Activated naive CD8-positive, alpha-beta T cell treated with anti-CD3 and anti-CD28 coated beads for 36 hours (primary cell): ENCODE measurements at places on chromosomes 3 and 15. TPM values are rescaled to one million over a fixed set of nuclear protein-coding genes. Genes with fewer than 3 reads are reported as not detected.

DNA sequence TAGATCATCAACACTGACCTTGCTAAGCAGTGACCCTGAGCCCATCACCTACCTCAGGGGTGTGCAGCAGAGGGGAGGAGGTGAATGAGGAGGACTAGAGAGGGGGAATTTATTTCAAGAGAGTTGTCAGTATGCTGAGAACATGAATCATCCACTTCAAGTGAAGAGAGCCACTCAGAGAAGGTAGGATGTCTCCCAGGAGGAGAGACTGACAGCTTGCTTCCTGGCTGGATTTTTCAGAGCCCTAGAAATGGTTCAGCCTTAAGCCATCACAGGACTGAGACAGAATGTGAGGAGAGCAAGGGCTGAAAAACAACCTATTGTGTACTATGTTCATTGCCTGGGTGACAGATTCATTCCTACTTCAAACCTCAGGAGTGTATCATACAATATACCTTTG lies 34.8 kb downstream of the CCNL1 start:
- no peaks in the 10 kb centered on the region for H3K36me3 ChIP-seq
- H3K27me3 ChIP-seq, result no peaks in the 10 kb centered on the region
- peaks cover 39% of the 10 kb centered on the region for H3K4me1 ChIP-seq
- H3K4me3 ChIP-seq, result no peak overlapping the region

USP3 gene
- 42.2 TPM for total RNA-seq

DNA sequence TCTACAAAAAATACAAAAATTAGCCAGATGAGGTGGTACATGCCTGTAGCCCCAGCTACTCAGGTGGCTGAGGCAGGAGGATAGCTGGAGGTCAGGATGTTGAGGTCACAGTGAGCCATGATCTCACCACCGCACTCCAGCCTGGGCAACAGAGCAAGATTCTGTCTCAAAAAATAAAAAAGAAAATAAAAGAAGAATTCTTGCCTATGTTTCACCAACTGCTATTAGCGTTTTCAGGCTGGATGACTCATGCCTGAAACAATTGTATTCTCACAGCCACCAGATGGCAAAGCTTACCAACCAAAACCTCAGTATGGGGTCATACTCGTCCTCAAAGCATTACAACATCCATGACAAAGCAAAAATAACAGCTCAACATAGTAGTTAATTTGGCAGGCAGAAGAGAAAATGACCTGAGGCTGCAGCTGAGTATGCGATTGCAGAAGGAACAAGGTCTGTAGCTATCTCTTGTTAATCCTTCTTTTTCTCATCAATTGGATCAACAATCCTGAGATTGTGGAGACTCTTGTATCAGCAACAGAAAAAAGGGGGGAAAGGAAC lies 52.2 kb downstream of the TP53BP1 start:
- peak; percentile 34 for DNase-seq
- H3K36me3 ChIP-seq, result peaks cover 5% of the 10 kb centered on the region
- peak overlapping the region; percentile 35 for H3K4me3 ChIP-seq
- H3K4me1 ChIP-seq, result peaks cover 9% of the 10 kb centered on the region
- peak overlapping the region; percentile 91 for H3K27ac ChIP-seq

TMEM207 gene
- total RNA-seq, result not detected

DNA sequence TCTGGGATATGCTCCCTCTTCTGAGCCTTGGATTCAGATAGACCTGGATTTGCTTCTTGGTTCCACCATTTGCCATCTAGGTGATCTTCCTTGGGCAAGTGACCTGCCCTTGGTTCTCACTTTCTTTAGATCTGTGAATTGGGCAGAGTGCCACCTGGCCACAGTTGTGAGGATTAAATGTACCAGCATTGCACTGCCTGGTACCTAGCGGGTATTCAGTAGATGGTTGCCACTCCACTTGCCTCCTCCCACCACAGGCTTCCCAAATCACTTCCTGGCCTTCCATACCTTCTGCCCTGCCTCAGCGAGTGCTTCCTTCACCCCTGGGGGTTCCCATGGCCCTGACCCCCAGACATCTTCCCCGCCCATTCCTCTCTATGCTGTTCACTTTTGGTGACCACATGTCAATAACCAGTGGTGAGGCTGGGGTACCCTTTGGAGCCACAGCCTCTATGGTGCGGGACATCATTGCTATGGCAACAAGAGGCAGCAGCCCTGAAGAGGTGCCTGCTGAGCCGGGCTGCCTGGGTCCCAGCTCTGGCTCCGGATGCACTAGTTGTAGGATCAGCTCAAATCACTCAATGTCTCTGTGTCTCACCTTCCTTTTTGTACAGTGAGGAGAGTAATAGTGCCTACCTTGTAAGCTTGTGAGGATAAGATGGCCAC lies 40.5 kb downstream of the CMTM7 start:
- H3K4me1 ChIP-seq, result peaks cover 89% of the 10 kb centered on the region
- no peaks in the 10 kb centered on the region for H3K27me3 ChIP-seq
- peak overlapping the region; percentile 80 for H3K4me3 ChIP-seq
- peak overlapping the region; percentile 100 for H3K27ac ChIP-seq
- H3K36me3 ChIP-seq, result peaks cover 21% of the 10 kb centered on the region
- no peak for DNase-seq

GRCh38 chr3:172525116-172525613 lies 1.9 kb upstream of the TNFSF10 start:
- H3K36me3 ChIP-seq, result peaks cover 19% of the 10 kb centered on the region
- DNase-seq, result no peak
- H3K4me1 ChIP-seq, result peaks cover 40% of the 10 kb centered on the region
- no peak overlapping the region for H3K27ac ChIP-seq
- no peak overlapping the region for H3K4me3 ChIP-seq

MKRN3 gene
- total RNA-seq, result 1.0 TPM

DNA sequence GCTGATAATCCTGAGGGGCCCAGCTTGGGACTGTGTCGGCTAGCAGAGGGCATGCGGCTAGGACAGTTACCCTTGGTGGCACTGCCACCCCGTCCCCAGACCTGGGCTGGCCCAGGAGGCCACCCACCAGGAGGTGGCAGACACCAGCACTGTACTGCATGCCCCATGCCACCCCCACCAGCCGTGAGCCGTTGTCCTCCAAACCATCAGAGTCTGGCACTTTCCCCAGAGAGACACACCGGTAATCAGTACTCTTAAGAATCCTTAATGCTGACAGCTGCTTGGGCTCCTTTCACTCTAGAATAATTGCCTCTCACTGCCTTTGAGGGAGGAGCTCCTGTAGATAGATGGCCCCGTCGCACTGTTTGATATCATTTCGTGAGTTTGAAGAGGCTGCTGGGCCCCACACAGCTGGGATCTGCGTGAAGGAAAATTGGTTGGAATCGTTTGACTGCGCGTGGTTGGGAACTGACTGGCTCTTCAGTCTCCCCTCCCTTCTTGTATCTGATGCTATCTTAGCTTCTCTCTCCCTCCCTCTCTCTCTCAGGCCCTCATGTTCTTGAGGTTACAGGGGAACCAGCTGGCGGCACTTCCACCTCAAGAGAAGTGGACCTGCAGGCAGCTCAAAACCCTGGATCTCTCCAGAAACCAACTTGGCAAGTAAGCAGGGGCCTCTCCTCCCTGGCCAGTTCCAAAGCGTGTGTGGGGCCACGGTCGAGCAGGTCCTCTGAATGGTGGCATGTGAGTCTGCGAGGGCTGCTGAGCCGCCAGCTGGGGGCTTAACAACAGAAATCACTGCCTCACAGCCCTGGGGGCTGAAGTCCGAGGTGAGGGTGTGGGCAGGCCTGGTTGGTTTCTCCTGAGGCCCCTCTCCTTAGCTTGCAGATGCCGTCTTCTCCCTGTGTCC lies 94.9 kb downstream of the LRRK1 start:
- H3K4me3 ChIP-seq, result no peak overlapping the region
- no peak for DNase-seq
- H3K4me1 ChIP-seq, result peaks cover 3% of the 10 kb centered on the region
- H3K36me3 ChIP-seq, result no peaks in the 10 kb centered on the region
- H3K27ac ChIP-seq, result no peak overlapping the region
- H3K27me3 ChIP-seq, result peaks cover 3% of the 10 kb centered on the region

- peak; percentile 78 for DNase-seq
- peak overlapping the region; percentile 10 for H3K4me3 ChIP-seq
- H3K4me1 ChIP-seq, result peaks cover 81% of the 10 kb centered on the region
- peaks cover 65% of the 10 kb centered on the region for H3K36me3 ChIP-seq
- no peaks in the 10 kb centered on the region for H3K27me3 ChIP-seq
These were observed 54.3 kb downstream of the OXNAD1 start for GRCh38 chr3:16319307-16319706.

- H3K4me3 ChIP-seq, result no peak overlapping the region
- H3K4me1 ChIP-seq, result peaks cover 13% of the 10 kb centered on the region
- no peaks in the 10 kb centered on the region for H3K27me3 ChIP-seq
- peaks cover 30% of the 10 kb centered on the region for H3K36me3 ChIP-seq
- peak overlapping the region; percentile 73 for H3K27ac ChIP-seq
These were observed 6.9 kb upstream of the GHRL start for GRCh38 chr3:10299679-10300078.

LACTB gene
- 23.5 TPM for total RNA-seq

DNA sequence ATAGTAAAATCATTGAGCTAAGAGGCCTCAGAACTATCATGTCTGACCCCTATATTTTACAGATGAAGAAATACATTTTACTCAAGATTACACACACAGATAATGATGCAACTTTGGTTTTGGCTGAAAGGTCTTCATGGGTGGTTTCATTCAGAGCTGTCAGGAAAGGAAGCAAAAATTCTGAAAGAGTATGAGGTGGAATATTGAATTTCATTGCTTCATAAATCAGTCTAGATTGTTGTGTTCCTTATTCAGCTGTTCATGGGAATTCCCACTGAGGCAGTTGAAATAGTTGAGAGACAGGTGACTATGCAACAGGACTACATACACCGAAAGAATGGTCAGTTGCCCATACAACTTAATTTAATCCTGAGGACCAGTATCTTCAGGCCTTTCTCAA lies 39.4 kb downstream of the CD200 start:
- peaks cover 18% of the 10 kb centered on the region for H3K36me3 ChIP-seq
- peak overlapping the region; percentile 13 for H3K27ac ChIP-seq
- H3K27me3 ChIP-seq, result no peaks in the 10 kb centered on the region

- H3K27ac ChIP-seq, result no peak overlapping the region
- no peak for DNase-seq
- no peak overlapping the region for H3K4me3 ChIP-seq
- peaks cover 30% of the 10 kb centered on the region for H3K4me1 ChIP-seq
These were observed 7.7 kb upstream of the OXSR1 start for GRCh38 chr3:38157595-38157994.

GRCh38 chr3:49703443-49703927 lies 14.1 kb downstream of the RNF123 start:
- no peak overlapping the region for H3K4me3 ChIP-seq
- no peak overlapping the region for H3K27ac ChIP-seq
- no peaks in the 10 kb centered on the region for H3K27me3 ChIP-seq
- peaks cover 2% of the 10 kb centered on the region for H3K36me3 ChIP-seq
- H3K4me1 ChIP-seq, result no peaks in the 10 kb centered on the region
- peak; percentile 68 for DNase-seq

- peaks cover 11% of the 10 kb centered on the region for H3K4me1 ChIP-seq
- H3K27me3 ChIP-seq, result no peaks in the 10 kb centered on the region
- DNase-seq, result no peak
- no peak overlapping the region for H3K27ac ChIP-seq
These were observed 33.6 kb downstream of the ADAMTS17 start for GRCh38 chr15:100308213-100308600.

DNA sequence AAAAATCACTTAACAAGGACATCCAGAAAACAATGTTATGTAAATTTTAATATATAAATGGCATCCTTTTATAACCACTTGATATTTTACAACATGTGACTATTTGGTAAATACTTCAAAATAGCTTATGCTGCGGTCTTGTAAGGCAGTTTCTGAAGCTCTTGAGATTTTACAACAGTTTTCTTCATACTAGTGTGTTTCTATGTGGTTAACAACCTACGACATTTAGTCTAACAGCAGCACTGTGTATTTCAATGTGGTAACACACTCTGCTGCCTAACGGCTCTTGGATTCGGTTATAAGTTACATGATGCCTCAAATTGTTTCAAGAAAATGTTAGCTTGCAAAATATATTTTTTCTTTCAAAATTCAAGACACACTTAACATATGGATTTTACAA lies 12.9 kb upstream of the MELTF start:
- H3K4me1 ChIP-seq, result no peaks in the 10 kb centered on the region
- no peaks in the 10 kb centered on the region for H3K27me3 ChIP-seq
- no peak for DNase-seq
- no peak overlapping the region for H3K4me3 ChIP-seq

GRCh38 chr3:86618706-86619105 lies 372.2 kb downstream of the VGLL3 start:
- no peak overlapping the region for H3K4me3 ChIP-seq
- H3K27me3 ChIP-seq, result no peaks in the 10 kb centered on the region
- H3K4me1 ChIP-seq, result no peaks in the 10 kb centered on the region
- H3K27ac ChIP-seq, result no peak overlapping the region
- no peaks in the 10 kb centered on the region for H3K36me3 ChIP-seq
- no peak for DNase-seq

USP4 gene
- 63.3 TPM for total RNA-seq

A4GNT gene
- not detected for total RNA-seq

- H3K27me3 ChIP-seq, result no peaks in the 10 kb centered on the region
- H3K4me3 ChIP-seq, result no peak overlapping the region
- H3K36me3 ChIP-seq, result peaks cover 27% of the 10 kb centered on the region
These were observed 25.4 kb downstream of the RUVBL1 start for GRCh38 chr3:128098234-128098633.

KNL1 gene
- total RNA-seq, result 23.8 TPM

ROPN1 gene
- not detected for total RNA-seq

DNA sequence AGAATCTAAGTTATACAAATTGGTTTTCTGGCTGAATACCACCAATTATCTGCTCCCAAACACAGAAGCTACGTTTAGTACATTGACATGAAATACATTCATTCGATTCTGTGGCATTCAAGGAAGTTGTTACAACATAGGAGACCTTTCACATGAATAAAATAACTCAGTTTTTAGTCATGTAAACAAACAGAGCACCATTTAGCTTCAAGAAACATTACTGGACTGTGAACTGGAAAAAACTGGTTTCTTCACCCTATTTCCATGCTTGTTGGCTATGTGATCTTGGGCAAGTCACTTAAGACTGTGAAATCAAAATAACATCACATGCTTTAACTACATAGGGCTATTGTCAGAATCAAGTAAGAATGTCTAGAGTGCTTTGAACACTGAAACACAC lies 46.2 kb downstream of the NRG4 start:
- no peak overlapping the region for H3K27ac ChIP-seq
- no peaks in the 10 kb centered on the region for H3K4me1 ChIP-seq
- no peak overlapping the region for H3K4me3 ChIP-seq

- H3K36me3 ChIP-seq, result peaks cover 7% of the 10 kb centered on the region
- H3K4me1 ChIP-seq, result no peaks in the 10 kb centered on the region
- no peak for DNase-seq
- H3K27me3 ChIP-seq, result no peaks in the 10 kb centered on the region
- H3K27ac ChIP-seq, result no peak overlapping the region
These were observed 28.8 kb downstream of the DCP1A start for GRCh38 chr3:53318522-53318921.

GRCh38 chr3:11554236-11554610 lies 89.5 kb downstream of the VGLL4 start:
- peaks cover 46% of the 10 kb centered on the region for H3K36me3 ChIP-seq
- peaks cover 5% of the 10 kb centered on the region for H3K4me1 ChIP-seq
- no peaks in the 10 kb centered on the region for H3K27me3 ChIP-seq
- H3K27ac ChIP-seq, result no peak overlapping the region
- no peak for DNase-seq
- H3K4me3 ChIP-seq, result no peak overlapping the region

ITIH1 gene
- total RNA-seq, result not detected
